ENCODE measurements at places on chromosomes 6 and 20.

GRCh38 chr6:109962271-109962670, 15.8 kb upstream of the GPR6 start:
- DNase-seq = no peak

- no peak for DNase-seq
These were observed 540 bp downstream of the CNBD2 start for GRCh38 chr20:35968930-35969329.

- DNase-seq = peak; percentile 95
These were observed 354.3 kb downstream of the COL12A1 start for GRCh38 chr6:74851596-74851995.

- no peak for DNase-seq
These were observed 75.3 kb downstream of the SNAP91 start for GRCh38 chr6:83633609-83634008.

GRCh38 chr20:57217802-57218201, 48.6 kb downstream of the BMP7 start:
- no peak for DNase-seq

DNA sequence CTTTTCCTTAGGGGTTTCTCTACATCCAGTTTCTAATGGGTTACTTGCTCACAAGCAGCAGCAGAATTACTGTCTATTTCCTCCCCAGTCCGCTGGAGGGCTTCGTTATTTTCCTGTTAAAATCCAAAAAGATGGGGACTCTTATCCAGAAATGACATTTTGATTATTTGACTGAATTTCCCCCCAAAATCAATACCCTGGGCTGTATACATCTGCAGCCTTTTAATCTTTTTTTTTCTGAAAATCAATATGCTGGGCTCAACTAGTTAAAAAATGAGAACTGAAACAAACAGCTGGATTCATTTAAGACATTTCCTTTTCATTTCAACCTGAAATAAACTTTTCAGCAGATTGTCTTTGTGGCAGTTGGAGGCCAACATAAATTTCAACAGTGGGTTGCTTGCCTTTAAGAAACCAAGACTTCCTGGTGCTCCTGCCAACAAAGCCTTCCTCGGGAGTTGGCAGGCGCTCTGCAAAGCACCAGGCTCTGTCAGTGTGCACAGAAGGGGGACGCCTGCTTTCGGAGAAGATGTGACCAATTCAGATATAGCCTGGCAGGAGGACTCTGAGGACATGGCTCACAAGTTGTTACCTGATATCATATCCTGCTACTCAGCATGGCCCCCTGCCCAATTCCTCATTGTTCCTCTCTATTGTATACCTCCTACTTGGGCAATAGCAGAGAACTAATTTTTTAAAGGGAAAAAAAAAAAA, 204.7 kb upstream of the ARG1 start:
- peak; percentile 74 for DNase-seq

Data from AG10803 (cell line).